ENCODE measurements at places on chromosomes 7 and 10.

- DNase-seq, result peak; percentile 6
These were observed 93.6 kb downstream of the PRLHR start for GRCh38 chr10:118501637-118502440.

DNA sequence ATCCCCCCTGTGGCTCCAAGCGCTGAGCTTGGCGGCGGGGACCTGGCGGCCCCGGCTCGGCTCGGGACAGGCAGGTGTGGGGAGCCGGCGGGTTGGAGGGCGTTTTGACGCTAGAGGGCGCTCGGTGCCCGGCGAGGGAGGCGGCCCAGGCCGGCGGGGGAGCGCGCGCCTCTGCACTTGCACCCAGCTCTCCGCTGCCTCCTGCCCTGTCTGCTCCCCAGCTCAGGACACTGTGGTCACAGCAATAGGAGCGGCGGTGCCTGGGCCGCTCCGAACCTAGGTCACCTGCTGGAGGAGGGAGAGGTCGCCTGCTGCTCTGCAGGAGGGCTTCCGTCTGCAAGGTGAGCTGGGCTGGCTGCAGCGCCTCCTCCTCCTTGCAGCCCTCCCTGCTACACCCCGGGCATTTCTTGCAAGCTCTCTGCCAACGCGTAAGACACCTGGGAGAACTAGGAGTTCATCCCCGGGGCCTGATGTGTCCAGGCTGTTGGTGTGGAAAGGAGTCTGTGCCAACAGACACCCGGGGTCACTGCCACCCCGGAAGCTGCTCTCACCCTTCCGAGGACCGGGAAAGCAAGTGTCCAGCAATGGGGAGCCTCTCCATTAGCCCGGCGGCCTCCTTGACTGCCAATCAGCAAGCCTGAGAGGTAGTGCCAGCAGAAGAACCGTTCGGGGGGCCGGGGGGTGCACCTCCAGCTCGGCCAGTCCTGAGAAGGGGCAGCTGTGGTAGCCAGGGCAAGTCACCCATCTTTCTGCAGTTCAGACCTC is 620.4 kb downstream of the GALNT17 start:
- DNase-seq, result no peak

GRCh38 chr10:102702742-102703141 is 11.5 kb downstream of the ARL3 start:
- DNase-seq, result no peak

DNA sequence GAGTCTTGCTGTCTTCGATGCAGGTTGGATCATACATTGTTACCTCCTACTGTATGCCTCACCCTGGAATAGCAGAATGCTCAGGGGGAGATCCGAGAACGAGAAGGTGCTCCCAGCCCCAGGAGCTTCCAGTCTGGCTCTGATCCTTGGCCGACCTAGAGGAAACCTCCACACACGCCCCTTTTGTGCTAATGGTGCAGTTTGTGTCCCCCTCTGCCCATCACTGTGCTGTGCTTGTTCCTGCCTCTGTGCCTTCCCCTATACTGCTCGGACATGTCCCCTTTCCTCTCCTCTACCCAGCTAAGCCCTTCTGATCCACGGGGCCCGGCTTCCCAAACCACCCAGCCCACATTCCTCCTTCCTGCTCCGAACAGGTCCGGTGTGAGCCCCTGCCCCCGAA is 32.5 kb downstream of the ZNF775 start:
- DNase-seq, result no peak

GRCh38 chr7:43873300-43873699 is 4.0 kb upstream of the MRPS24 start:
- DNase-seq, result no peak

- DNase-seq, result no peak
These were observed 207.3 kb upstream of the POT1 start for GRCh38 chr7:125136755-125137532.

DNA sequence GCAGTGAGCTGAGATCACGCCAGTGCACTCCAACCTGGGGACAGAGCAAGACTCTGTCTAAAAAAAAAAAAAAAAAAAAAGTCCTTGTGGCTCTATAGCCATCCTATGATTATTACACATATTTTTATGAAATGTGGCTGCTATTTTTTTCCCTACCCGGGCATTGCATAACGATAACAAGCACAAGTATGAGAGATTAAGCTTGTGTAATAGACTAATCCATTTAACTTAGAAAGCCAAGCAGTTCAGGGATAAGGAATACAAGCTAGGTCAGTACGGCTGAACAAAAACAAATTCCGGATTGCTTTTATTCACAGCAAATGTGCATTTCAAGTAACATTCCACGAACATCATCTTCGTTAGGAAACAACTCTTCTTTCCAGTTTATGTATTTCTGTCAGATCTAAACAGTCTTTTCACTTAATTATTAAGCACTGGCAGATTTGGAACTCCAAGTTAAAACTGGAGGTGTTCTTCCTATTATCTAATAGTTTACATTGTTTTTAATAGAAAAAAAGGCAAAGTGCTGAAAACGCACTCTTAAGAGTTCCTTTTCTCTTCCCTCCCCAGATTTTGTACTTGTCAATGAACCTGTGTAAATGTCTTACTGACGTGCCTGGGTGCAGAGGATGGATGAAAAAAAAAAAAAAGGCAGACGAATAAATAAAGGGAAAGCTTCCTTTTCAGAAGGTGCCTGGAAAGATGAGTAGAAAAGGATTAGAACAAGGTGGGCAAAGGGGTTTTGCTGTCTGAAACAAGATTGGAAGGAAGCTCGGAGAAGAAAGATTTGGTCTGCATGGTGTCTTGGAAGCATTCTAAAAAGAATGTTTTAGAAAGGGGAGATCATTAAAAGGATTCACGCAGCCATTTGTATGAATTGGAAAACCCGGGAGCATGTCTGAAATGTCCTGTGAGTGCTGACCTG is 81.1 kb downstream of the PRTFDC1 start:
- DNase-seq, result no peak

GRCh38 chr10:67697724-67698131 is 1.7 kb upstream of the CTNNA3 start:
- peak; percentile 23 for DNase-seq

DNA sequence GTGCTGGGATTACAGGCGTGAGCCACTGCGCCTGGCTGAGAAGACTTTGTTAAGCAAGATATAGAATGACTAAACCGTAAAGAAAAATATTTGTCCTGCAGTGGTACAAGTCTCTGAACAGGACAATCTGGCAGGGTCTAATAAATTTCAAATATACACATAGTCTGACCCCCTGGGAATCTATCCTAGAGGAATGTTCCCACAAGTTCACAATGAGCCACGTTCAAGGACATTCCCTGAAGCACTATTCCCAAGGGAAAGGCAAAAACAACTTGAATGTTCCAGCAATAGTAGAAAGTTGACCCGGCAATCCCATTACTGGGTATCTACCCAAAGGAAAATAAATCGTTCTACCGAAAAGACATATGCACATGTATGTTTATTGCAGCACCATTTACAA is 82.0 kb downstream of the HIP1 start:
- no peak for DNase-seq

GRCh38 chr10:31702005-31702404 is 226.6 kb downstream of the ARHGAP12 start:
- DNase-seq, result no peak

GRCh38 chr10:34985823-34986222 is 104.3 kb downstream of the CUL2 start:
- DNase-seq, result no peak

DNA sequence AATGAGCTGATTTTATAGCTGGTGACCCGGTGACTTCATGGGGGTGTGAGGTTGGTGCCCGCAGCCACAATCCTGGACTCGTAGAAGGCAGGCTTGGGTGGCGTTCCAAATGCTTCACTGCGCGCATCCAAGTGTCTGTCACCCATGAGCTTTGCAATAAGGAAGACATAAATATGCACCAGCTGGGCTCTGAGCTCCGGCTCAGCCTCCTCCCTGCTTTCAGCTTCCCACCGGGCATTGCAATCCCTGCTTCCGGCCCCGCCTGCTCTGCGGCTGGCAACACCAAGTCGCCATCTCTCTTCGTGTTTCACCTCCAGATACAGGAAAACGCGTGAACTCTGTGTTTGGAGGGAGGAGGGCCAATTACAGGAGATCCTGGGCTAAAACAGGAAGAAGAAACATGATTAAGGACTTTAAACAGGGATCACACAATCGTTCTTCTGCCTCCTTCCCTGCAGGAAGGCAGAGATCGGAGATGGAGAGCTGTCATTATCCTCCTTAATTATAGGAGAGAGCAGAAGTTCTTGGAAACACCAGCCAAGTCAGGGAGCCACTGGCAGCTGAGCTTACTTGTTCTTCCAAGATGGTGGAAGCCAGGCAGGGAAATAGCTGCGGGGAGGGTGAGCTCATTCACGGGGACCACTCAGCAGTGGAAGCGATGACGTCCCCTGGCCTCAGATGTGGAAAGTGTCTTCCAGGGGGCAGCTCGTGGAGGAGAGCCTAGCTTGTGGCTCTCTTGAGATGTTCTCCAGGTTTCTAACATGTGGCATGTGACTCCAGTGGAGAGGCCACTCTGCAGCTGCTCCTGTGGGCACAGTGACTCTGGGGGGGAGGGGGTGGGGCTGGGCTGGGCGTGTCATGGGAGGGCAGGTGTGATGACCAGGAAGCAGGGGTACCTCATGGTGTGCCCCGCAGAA is 134.9 kb downstream of the CAMK1D start:
- no peak for DNase-seq

DNA sequence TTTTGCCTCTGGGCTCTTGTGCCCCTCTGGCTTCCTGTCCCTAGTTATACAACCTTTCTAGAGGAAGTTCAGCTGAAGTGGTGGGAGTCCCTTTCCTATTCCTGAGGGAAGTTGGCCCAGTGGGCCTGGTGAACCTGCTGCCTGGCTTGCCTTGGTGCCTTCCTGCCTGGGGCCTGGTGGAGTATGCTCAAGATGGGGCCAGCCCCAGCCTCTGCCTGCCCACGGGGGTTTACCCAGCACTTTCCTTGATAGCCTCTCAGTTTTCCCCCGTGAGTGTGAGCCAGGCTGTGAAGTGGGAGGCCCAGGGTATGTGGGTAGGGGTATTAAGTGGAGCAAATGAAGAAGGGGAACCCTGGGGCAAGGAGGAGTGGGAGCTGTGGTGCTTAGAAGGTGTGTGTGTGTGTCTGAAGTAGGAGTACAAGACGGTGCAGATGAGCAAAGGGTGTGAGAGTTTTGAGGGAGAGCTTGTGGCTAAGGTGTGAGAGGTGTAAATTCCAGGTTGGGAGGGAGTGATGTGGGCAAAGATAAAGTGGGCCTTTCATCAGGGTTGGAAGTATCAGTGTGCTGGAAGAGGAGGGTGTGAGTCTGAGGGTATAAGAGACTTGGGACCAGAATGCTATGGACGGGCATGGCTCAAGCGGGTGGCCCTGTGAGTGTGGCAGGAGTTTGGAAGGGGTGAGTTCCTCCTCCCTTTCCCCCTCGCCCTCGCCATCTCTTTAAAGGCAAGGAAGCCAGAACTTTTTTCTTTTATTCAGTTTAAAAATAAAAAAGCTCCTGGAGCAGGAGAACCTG is 10.9 kb upstream of the PAX2 start:
- no peak for DNase-seq

- no peak for DNase-seq
These were observed 500.7 kb downstream of the CCSER2 start for GRCh38 chr10:84829131-84829530.

DNA sequence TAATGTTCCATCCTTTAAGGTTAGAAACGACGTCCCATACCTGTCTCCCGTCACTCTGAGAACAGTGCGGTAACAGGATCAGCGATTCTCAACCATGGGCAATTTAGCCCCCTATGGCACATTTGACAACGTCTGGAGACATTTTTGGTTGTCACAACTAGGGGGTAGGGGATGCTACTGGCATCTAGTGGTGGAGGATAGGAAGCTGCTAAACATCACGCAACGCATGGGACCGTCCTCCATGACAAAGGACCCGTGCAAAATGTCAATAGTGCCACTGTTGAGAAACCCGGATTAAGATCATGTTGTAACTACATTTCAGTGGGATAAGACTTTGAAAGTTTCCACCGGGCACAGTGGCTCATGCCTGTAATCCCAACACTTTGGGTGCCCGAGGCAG is 5.0 kb upstream of the PAXIP1 start:
- DNase-seq, result no peak

DNA sequence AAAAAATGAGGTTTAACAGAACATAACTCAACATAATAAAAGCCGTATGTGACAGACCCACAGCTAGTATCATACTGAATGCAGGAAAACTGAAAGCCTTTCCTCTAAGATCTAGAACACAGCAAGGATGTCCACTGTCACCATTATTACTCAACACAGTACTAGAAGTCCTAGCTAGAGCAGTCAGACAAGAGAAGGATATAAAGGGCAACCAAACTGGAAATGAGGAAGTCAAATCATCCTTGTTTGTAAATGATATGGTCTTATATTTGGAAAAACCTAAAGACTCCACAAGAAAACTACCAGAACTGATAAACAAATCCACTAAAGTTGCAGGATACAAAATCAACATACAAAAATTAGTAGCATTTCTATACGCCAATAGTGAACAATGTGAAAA is 45.9 kb downstream of the C10orf71 start:
- DNase-seq, result no peak

- no peak for DNase-seq
These were observed 7.7 kb upstream of the NDST2 start for GRCh38 chr10:73819081-73819480.

DNA sequence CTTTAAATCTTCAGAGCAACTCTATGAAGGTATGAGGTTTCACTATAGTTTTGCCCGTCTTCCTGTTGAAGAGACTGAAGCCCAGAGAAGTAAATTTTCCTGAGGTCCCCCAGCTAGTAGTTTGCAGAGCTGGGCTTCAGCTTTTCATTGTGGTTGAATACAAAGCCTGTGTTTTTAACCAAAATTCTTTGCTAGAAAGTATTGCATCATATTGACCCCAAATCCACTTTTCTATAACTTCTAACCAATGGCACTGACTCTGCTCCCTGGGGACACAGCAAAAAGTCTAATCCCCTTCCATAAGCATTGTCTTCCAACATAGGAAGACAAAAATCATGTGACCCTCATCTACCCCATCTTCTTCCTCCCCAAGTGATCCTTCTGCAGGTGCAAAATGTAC is 93.0 kb downstream of the KCNMA1 start:
- no peak for DNase-seq

- DNase-seq, result no peak
These were observed 112.4 kb downstream of the ADCY1 start for GRCh38 chr7:45686441-45687184.

DNA sequence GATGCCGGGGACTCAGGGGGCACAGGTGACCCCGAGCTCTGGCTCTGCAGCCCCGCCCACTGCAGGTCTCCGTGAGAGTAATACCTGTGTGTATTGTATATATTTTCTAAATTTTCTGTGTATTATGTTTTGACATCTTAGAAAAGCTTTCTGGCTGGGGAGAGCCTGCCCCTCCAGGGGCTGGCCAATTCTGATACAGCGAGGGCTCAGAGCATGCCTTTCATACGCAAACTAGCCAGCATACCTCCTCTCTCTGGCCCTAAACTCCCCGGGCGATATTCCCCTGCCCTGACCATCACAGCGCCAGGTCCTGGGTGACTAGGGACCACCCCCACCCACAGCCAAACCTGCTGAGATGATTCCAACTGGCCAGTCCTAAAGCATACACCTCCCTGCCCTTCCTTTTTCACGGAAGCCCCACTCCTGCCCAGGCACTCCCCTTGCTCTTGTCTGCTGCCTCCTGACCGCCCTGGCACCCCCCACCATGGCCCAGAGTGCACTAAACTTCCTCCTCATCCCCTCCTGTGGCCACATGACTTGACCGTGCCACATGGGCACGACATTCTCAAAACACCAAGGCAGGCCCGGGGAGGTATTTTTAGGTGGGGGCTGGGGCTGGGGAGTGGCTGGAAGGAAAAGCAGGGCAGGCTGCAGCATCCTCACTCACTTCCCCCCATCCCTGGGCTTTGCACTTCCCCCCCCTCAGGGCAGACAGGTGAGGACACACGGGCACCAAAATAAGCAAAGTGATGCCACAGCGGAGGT is 61.5 kb downstream of the INSIG1 start:
- DNase-seq, result no peak

- DNase-seq, result no peak
These were observed 245.3 kb downstream of the POLR1F start for GRCh38 chr7:19463581-19463980.

Measured in non-pigmented ciliary epithelial cell (primary cell).